ENCODE measurements at places on chromosomes 11 and 22.

DNA sequence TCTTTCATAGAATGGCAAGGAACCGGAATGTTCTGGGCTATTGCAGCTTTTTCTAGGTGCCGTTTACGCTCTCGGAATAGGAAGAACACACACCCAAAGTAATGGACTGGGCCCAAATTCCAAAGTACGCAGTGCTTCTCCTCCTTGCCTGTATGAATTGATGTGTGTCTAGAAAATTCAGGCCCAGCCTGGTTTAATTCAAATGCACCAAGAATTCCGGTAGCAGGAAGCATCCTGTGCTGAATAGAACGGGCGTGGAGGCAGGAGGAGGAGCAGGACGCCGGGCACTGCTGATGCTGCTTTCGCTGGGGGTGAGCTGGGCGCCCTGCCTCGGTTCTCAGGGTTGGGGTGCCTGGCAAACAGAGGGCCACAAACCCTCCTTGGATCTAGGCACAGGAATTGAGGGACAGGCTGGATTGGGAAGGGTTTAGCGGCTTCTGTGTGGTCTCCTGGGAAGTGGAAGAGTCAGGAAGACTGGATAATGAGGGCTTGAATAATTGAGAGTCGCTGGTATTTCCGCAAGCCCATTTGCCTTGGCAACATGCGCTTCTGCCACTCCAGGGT is 2.0 kb downstream of the PARVB start:
- no peak for DNase-seq

DNA sequence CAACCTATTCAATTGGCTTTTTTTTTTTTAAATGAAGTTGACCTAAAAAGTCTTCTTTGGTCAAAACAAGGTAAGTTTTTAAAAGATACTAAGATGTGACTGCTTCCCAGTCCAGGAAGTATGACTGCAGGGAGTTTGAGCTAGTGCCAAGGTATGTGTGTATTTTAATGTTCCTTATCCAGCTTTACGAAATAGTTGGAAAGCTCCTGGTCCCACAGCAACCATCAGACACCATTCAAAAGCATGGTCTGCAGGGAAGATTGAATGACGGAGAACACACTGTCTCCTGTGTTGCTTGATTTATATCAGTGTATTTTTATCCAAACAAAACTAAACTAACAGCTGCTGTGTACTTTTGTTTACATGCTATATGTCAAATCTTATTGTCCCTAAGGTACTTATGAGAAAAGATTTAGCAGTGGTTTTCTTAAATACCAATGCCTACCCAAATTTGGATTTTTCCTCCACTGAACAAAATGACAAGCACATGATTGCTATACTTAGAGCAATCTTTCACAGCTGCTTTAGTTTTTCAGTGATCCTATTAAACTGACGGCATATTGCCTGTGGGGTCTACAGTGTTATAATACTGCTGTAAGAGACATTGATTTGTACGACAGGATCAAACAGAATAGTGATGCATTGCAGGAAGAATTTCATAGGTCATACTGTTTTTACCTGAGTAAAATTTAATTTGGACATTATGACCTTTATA is 122.9 kb downstream of the DCDC1 start:
- DNase-seq: no peak

DNA sequence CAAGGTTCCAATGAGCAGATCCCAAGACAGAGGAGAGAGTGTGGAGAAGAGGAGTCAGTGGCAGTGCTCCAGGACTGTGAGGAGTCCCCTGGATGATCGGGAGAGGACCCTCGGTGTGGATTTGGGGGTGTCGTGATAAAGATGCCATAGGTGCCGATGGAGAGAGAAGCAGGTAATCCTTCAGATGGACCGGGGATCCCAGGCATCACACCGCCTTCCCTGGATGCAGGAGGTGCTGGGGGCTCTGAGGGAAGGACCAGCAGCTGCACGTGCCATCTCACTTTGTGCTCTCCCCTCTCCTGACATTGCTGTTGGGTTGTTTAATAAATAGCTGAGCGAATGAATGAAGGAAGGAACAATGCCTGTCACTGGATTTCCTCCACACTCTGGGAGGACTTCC is 744.1 kb downstream of the BRD1 start:
- no peak for DNase-seq

DNA sequence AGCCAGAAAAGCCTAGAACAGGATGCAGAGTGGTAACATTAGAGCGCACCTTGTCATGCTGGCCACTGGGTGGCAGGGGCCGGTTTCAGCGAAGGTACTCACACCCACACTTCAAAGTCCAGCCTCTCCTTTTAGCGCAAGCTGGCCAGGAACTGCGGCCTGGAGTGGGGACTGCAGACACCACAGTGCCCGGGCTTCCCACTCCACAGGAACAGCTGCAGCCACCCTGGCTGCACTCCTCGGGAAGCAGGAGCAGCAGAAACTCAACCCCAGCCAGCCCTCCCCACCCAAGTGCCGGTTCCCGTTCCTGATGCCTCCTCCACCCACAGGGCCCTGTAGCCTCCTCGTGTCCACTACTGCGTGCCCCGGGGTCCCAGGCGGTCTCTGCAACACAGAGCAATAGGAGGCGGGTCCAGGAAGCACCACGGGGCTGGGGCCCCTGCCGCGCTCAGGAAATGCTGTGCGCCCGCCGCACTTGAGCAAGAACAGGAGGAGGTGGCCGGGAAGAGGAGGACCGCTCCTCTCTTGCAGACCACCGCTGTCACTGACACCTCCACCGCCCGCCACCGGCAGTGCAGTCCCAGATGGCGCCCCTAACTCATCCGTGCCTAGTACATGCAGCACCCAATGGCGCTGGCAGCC is 2.2 kb downstream of the RFPL2 start:
- no peak for DNase-seq

- DNase-seq: no peak
These were observed 8.9 kb downstream of the HEPHL1 start for GRCh38 chr11:94030059-94030458.

GRCh38 chr22:19147195-19147780 is 2.8 kb downstream of the GSC2 start:
- DNase-seq: no peak

- no peak for DNase-seq
These were observed 20.6 kb upstream of the DDI1 start for GRCh38 chr11:104015649-104016415.

- no peak for DNase-seq
These were observed 663 bp upstream of the LARGE2 start for GRCh38 chr11:45921561-45922424.

- DNase-seq: no peak
These were observed 74.3 kb downstream of the DHCR7 start for GRCh38 chr11:71373791-71374454.

GRCh38 chr11:1487091-1487850 is 692 bp upstream of the MOB2 start:
- no peak for DNase-seq

GRCh38 chr11:34501500-34501899 is 12.1 kb downstream of the ELF5 start:
- no peak for DNase-seq

DNA sequence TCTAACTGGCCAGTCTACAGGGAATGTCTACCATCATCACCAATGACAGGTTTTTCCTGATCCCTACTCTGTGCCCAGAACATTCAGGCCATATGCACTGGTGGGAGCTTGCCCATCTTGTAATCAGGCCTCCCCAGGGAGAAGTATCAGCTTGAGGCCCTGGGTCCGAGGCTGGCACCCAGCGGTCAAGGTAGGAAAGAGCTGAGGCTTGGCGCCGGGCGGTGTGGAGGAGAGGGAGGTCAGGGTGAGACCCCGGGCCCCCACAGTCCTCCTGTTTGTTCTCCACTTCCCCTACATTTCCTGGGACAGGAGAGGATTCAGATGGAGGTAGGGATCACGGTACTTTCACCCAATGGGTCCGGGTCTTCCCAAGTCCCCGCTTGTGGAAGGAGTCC is 15.5 kb downstream of the TSKU start:
- DNase-seq: no peak

- DNase-seq: no peak
These were observed 841 bp downstream of the B3GNT6 start for GRCh38 chr11:77035039-77035438.

- DNase-seq: no peak
These were observed 19.8 kb upstream of the ABCC8 start for GRCh38 chr11:17496406-17496805.

GRCh38 chr11:17805873-17806272 is 71.3 kb downstream of the KCNC1 start:
- DNase-seq: no peak
